ENCODE measurements at places on chromosomes 1 and 21.

GRCh38 chr1:108717774-108718316 lies 5.1 kb downstream of the FNDC7 start:
- no peak for DNase-seq

DNA sequence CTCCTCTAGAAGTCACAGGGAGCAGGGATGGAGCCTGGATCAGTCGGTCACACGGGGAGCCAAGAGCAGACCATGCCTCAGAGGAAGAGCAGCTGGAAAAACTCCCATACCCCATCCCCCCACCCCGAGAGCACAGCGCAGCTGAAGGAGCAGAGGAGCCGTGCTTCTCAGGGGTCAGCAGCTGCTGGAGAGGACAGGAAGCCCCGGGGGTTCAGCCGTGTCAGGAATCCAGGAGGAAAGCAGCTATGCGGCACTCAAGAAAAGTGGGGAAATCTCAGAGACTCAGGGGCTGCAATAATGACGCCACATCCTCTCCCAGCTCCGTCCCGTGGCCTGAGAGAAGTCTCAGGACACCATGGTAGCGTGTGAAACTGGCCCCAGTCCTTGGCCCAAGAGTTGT lies 102.3 kb downstream of the NPHP4 start:
- DNase-seq = no peak

- no peak for DNase-seq
Measured at GRCh38 chr21:42387843-42388340, 8.0 kb downstream of the TMPRSS3 start.

GRCh38 chr1:92695104-92695503 lies 89.8 kb downstream of the EVI5 start:
- DNase-seq = no peak

DNA sequence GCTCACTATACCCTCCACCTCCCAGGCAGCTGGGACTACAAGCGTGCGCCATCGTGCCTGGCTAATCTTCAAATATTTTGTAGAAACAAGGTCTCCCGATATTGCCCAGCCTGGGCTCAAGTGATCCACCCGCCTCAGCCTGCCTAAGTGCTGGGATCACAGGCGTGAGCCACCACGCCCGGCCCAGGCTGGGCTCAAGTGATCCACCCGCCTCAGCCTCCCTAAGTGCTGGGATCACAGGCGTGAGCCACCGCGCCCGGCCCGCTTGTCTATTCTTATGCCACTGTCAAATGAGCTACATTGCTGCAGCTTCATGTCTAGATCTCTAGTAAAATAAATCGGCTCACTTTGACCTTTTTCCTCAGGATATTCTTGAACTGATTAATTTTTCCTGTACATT lies 107.7 kb upstream of the COL6A1 start:
- DNase-seq = no peak

- no peak for DNase-seq
Measured at GRCh38 chr1:235244974-235245592, 82.9 kb downstream of the ARID4B start.

- DNase-seq = peak; percentile 49
Measured at GRCh38 chr1:28887419-28887834, 26.9 kb upstream of the EPB41 start.

- DNase-seq = no peak
Measured at GRCh38 chr1:12053752-12054548, 9.2 kb upstream of the TNFRSF8 start.

GRCh38 chr1:23544444-23545389 lies 13.7 kb upstream of the E2F2 start:
- peak; percentile 83 for DNase-seq

GRCh38 chr1:8095584-8095983 lies 69.5 kb upstream of the ERRFI1 start:
- no peak for DNase-seq

- DNase-seq = no peak
Measured at GRCh38 chr1:244460197-244460596, 876 bp upstream of the CATSPERE start.

GRCh38 chr1:117001254-117001927 lies at the start of gene CD101:
CD101 (plus strand) TSS chr1:117001760; CDS start chr1:117001818, 58 bp downstream.
- no peak for DNase-seq

- DNase-seq = no peak
Measured at GRCh38 chr21:44630440-44630839, 3.5 kb downstream of the KRTAP10-9 start.

DNA sequence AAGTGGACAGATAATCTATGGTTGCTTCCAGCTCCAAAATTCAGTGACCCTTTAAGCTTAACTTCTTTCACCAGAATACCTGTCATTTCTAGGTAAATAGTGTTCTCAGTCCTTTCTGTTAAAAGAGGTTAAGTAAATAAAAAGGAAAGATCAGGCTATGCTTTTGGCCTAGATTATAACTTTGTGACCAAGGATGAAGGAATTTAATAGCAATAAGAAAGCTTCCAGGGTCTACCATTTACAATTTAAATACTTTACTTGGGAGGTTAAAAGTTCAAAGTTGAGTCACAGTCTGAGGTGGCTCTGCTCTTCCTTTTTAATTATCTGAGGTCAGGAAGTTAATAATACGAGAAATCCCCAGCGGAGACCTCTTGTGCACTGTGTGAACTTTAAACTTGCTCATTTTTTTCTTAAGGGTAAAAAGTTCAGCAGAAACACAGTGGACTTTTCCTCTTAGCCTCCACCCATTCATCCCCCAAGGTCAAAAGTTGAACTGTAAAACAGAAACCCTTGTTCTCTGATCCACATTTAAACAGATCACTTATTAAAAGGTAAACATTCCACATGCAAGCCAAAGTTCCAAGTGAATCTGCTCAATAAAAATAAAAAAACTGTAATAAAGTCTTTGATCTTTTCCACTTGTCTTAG lies 187.1 kb downstream of the NRIP1 start:
- DNase-seq = no peak

DNA sequence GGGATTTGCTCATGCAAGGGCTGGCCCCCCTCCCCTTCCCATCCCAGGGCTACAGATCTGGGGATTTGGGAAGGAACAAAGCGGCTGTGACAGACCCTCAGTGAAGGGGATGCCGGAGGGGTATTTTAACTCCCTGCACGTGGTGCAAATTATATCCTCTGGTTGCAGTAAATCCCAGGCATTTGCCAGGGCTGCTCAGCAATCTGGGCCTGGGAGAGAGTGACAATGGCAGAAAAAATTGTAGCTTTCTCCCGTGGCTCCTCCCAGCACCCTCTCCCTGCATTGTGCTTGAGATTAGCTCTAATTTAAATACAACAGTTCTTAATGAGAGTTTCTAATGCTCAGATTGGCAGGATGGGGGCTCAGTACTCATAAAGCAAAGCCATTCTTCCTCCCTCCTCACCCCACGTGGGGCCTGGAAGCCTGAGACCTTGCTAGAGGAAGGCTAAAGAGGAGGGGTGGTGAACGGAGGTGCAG lies 129.9 kb upstream of the CD34 start:
- DNase-seq = no peak

GRCh38 chr1:99520121-99520520 lies 125.8 kb upstream of the PALMD start:
- no peak for DNase-seq

- no peak for DNase-seq
Measured at GRCh38 chr1:77704736-77705135, 22.3 kb upstream of the ZZZ3 start.

- no peak for DNase-seq
Measured at GRCh38 chr1:113858418-113858817, 13.1 kb downstream of the PTPN22 start.

- DNase-seq = no peak
Measured at GRCh38 chr1:23868557-23869016, 497 bp upstream of the FUCA1 start.

GRCh38 chr1:59162665-59163064 lies 134.2 kb upstream of the FGGY start:
- DNase-seq = no peak

DNA sequence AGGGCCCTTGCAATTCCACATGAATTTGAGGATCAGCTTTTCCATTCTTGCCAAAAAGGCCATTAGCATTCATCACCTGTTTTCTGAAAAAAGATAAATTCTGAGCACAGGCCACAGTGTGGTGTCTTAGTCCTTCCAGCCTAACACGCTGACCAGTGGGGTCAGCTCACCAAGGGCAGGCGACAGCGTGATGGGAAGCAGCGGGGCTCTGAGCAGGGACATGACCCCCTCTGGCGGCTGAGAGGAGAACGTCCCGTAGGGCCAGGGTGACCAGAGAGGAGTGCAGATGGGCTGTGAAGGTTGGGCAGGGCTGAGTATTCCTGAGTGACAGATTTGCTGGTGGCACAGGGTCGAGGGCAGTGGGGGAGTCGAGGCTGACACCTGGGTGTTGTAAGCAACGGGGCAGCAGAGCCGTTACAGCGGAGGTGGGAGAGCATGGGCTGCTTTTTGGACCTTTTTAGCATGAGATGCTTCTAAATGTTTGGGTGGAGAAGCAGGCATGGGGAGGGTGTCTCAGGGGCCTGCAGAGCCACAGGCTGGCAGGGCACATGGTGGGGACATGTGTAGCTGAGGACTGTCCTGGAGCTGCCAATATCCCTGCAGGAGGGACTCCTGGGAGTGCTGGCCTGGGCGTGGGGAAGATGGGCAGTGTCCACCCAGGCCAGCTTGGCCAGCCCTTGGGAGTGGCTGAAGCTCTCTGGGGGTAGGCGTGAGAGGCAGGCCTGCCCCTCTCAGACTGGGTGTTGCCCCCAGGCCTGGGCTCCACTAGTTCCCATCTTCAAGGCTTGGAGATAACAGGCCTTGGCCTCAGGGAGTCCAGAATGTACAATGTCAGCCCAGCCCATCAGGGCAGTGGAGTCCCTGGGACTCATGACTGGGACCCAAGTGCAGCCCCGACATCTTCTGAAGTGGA lies 8.6 kb upstream of the CALML6 start:
- DNase-seq = peak; percentile 83

DNA sequence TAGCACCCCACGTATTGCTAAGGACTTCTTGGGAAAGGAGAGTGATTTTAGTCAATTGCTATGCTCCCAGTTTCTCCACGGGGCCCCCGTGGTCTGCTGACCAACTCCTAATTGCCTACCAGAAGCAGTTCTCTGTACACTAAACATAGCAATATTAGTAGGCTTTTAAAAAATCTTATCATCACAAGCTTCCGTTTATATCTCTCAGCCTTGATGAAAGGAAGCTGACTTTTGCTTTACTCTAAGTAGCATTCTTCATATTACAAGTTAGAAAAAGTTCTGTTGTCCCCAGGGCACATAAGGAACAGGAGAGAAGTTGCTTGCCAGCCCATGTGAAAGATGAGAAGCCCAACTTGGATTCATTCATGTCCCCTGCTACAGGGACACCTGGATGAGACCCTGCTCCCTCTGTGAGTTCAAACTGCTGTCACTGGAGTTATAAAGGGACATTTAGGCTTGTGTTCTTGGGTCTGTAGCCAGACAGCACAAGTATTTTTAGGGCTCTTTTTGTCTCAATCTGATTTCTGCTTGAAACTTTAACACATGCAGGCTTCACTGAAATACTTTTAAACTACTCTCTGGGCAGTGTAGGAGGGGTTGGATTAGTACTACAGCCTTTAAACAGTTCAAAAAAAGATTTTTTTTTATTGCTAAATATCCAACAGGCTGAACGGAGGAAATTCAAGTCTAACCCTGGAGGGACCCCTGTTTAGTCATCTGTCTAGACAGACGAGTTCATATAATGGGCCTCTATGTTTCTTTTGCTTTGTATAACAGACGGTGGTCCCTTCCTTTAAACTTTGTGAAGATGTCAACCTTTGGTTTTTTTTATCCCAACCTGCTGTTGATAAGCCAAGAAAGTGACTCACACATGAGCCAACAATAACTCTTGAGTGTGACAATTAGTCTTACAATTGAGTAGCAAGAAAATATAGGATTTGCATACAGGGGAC lies 29.5 kb downstream of the TGFB2 start:
- DNase-seq = no peak

GRCh38 chr1:156738407-156738806 lies 2.5 kb downstream of the MRPL24 start:
- DNase-seq = no peak
